Renal cortical epithelial cell (primary cell): ENCODE measurements at places on chromosomes 4 and X.

DNA sequence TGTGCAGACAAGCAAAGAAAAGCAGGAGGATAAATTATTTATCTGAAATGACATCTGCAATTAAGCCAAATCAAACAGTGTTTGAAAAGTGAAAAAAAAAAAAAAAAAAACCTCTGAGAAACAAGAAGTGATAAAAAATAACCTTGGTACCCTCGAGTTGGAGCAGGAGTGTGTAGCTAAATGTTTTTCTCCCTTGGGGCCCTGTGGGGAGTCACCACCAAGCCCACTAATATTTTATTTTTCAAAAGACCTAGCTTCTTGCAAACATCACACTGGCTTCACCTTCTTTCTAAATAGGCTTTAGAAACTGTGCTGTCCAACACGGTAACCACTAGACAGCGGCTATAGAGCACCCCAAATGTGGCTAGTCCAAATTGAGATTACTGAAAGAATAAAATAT lies 47.7 kb downstream of the SNX25 start:
- DNase-seq, result no peak

DNA sequence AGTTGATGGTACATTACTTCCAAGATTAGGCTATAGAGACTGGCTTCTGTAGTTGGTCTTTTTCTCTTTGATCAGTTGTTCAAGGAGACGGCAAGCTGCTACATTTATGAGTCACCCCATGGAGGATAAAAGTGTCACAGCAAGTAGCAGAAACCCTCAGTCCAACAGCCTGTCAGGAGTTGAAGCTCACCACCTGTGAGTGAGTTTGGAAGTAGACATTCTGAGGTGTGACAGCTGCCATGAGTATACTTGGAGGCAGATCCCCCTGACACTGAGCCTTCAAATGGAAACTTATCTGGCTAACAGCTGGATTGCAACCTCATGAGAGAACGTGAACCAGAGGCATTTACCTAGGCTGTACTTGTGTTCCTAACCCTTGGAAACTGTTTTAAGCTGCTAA lies 68.0 kb downstream of the CCNG2 start:
- DNase-seq, result no peak

DNA sequence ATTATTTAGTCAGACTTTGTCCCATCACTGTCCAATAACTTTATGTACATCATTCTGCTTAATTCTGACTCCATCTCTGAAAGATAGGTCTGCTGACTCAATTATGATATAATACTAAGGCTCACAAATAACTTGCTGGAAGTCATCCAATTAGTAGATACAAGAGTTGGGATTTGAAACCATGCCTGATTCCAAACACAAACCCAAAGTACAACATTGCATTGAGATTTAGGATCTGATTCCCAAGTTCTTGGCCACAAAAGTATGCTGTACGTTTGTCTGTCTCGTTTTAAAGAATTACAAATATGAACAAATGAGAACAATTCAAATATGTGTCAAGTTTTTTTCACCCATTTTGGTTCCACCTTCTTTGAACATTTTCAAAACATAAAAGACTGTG lies 108.8 kb downstream of the AMELX start:
- no peak for DNase-seq

DNA sequence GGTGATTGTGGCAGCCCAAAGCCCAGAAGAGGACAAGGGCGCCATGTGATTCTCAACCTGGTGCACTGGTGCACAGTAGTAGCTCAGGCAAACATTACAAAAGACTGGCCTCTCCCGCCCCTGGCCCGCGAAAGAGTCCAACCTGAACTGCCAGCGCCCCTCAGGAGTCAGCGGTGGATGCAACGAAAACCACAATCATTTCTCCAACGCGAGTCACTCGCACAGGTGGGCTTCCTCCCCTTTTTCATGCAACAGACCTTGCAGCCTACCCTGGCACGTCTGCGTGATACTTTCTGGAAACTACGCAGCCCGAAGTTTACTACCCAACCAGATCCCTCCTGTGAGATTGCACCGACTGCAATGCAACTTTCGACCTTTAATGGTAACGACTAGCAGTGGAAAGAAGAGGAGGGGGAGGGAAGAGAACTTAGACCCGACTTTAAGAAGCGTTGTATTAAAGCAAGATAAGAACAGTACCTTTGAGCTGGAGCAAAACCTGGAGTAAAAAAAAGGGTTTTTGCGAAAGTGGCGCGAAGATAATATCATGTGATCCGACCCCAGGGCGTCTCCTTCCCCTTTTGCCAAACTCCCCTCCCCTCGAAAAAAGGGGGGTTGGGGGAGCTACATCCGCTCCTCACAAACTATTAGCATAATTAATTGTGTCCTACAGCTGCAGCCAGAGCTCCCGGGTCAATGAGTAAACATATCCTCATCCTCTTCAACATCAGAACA lies 63.3 kb upstream of the CCDC160 start:
- DNase-seq, result no peak

- no peak for DNase-seq
Observed at GRCh38 chr4:184216515-184216914, 1.2 kb downstream of the ENPP6 start.

GRCh38 chrX:103538728-103539127 lies 19.4 kb upstream of the RAB40A start:
- peak; percentile 7 for DNase-seq

DNA sequence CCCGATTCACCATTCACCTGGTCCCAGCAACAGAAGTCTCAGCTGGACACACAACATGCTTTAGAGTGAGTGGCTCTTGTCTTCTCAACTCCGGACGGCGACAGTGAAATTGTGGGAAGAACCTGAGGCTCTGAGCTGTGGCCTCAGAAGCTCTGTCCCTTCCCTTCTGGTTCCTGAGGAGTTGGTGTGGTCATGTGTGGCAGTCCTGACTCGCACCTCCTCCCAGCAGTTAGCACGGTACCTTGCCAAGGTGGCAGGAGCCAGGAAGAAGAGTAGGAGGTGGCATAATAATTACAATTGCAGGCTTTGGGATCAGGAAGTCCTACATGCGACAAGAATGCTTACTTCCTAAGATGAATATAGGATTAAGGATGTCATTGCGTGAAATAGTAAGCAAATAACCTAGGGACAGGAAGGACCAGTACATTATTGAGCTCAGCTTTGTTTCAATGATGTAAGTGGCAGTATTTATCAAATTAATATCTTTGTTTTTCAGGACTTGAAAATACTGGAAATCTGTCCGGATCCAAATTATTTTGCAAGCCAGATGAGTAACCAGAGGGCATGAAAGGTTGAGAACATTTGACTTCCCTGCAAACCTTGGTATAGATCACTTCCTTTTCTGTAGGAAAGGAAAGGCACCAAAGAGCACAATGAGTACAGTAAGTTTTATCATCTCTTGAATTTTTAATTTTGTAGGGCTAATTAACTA lies 21.1 kb downstream of the RNF4 start:
- no peak for DNase-seq

DNA sequence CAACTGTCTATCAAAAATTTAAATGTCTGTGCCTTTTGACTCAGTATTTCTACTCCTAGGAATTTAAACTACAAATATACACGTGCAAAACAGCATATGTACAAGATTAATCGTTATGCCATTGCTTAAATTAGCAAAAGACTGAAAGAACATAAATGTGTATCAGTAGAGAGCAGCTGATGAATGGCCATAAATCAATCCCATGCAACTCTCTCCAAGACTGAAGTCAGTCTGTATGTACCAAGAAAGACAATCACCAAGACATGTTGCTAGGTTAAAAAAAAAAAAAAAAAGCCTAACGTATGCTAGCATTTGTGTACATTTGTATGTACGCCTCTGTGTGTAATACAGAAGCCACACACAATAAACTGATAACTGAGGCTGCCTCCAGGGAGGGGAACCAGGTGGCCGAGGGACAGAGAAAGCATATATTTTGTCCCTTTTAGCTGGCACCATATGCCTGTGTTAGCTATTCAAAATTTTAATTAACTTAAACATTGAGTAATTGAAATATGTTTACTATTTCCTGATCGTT lies 130.7 kb downstream of the SH3KBP1 start:
- DNase-seq, result no peak

- peak; percentile 59 for DNase-seq
Observed at GRCh38 chr4:23894021-23894420, 4.2 kb upstream of the PPARGC1A start.

DNA sequence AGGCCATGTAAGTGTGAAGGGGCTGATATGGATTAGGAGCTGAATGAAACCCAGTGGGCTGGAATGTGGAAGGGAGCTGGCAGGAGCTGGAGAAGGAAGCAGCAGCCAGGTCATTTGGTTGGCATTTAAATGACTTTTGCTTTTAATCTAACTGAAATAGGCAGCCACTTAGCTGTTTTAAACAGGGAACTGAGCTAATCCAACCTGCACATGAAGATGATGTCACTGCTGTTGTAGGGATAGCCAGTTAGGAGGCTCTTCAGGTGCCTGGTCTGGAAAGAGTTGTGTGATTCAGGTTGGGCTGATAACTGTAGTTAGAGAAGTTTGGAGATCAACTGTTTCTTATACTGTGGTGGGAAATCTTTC lies 122.4 kb downstream of the PALLD start:
- DNase-seq, result peak; percentile 65

GRCh38 chr4:100372432-100372831 lies 145.4 kb downstream of the EMCN start:
- DNase-seq, result no peak

DNA sequence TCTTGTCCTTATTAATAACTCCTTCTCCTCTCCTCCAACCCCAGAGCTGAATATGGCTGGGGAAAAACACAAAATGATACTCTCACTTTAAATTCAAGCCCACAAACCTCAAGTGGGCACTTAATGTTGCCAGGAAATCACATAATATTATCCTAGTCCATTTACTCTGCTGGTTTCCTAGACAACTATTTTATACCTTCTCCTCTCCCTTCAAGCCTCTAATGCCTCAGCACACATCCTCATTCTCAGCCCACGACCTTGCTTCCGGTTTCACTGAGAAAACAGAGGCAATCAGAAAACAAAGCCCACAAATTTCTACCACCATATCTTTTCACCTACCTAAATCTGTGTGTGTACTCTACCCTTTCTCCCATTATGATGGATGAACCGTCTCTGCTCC lies 12.1 kb upstream of the CLCN5 start:
- no peak for DNase-seq

DNA sequence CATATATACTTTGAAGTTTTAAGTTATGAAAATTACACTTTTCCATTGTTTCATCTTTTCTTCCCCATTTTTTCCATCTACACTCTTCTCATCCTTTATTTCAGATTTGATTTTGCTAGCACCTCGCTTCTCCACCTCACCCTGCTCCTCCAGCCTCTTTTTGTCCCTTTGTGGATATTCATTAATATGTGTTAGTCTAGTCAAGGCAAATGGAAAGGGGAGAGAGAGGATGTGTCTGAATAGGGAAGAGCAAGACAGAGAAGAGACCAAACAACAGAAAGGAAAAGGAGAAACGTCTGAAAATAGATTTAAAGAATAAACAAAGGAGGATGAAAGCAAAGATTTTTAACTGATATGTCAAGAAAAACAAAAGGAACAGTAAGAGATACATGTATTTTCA lies 24.1 kb downstream of the GPM6A start:
- no peak for DNase-seq

GRCh38 chrX:10482261-10482660 lies 138.1 kb downstream of the MID1 start:
- DNase-seq, result no peak

DNA sequence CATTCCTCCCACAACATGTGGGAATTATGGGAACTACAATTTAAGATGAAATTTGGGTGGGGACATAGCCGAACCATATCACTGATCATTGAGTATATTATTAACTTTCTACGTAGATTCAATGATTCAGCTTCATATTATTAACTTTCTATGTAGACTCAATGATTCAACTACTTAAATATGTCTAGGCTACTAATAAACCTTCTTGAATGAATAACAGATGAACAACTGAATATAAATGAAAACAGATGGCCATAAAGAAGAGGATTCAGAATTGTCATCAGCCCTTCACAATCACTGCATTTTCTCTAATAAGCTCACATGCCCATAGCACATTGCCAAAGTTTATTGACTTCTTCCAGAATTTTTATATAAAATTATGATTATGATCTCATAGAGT lies 57.0 kb downstream of the CEP44 start:
- peak; percentile 33 for DNase-seq

- DNase-seq, result no peak
Observed at GRCh38 chr4:8349664-8350236, 80.2 kb downstream of the HTRA3 start.

GRCh38 chr4:33724685-33725084 lies 2519.6 kb downstream of the ARAP2 start:
- DNase-seq, result no peak

GRCh38 chr4:158155656-158156356 lies 17.0 kb downstream of the GASK1B start:
- DNase-seq, result no peak

GRCh38 chr4:113394108-113394729 lies 344.8 kb downstream of the ANK2 start:
- no peak for DNase-seq

- no peak for DNase-seq
Observed at GRCh38 chr4:56863441-56864139, 42.1 kb upstream of the SPINK2 start.

DNA sequence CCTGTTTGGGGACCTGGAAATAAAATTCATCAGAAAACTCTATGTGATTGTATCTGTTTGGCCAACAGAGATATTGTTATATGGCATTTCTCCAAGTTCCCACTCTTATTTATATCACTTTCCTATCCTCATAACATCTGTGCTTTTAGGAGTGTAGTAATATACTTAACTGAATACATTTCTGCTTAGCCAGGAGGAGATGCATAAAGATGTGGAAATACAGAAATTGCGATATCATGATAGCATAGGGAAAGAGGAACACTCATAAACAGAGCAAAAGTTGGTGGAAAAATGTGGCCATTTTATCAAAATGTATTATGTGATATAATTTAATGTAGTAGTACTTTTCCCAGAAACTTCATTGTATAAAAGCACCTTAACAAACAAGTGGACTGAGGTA lies 46.1 kb upstream of the TSPAN7 start:
- DNase-seq, result no peak

DNA sequence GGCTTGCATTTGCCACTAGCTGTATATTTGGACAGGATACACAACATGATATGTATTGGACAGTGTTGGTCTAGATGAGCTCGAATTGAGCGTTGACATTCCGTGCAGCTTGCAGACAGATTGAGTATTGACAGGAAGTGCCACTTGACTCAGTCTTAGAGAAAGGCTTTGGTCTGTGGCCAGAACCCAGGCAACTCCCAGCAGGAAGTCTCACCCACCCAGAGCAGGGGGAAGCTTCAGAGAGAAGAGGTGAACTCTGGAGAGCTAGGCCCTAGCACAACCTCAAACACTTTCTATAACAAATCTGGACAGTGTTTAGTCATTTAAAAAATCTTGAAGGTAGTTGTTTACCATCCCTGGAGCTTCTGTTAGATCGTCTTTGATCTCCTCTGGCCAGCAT lies 280.5 kb downstream of the FBXW7 start:
- DNase-seq, result peak; percentile 60

- no peak for DNase-seq
Observed at GRCh38 chr4:81166458-81167160, 48.4 kb downstream of the PRKG2 start.

GRCh38 chrX:69154051-69154450 lies 11.2 kb downstream of the PJA1 start:
- DNase-seq, result no peak

DNA sequence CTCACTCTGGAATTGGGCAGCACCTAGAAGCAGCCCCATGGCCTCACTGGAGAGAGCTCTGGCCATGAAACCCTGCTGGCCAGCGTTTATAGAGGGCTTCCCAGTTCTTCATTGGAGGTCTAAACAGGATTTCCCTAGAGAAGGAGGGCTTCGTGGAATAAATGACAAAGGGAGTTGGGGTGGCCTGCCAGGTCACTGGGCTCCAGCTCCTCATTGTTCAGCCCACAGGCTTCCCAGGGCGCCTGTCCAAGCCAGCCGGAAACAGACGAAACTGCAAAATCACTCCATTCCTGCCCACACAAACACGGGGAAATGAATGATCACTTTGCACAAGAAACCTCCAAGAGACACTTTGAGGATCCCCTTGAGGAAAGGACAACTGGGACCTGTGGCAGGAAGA lies 189.7 kb downstream of the TSPAN5 start:
- DNase-seq, result no peak
